ENCODE measurements at places on chromosomes 2 and 18.

GRCh38 chr2:218829868-218830451 lies 1.6 kb downstream of the PRKAG3 start:
- DNase-seq, result no peak

DNA sequence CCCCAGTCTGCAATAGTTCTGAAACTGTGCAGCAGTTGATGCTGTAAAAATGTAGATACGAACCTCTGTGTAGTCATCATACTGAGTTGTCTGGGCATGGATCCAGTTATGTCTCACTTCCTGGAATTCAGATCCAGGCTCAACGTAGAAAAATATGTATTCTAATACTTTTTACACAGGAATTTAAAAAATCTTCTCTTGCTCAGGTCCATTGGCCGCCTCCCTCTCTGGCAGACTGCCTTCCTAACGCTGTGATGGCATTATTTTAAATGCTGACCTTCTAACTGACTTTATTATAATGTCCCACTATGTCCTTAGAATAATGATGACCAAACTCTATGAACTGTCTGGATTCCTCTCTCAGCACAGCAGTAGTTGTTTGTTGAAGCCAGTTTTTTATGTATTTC lies 119.6 kb downstream of the FEZ2 start:
- DNase-seq, result peak; percentile 54

- DNase-seq, result peak; percentile 15
These were observed 240.0 kb downstream of the LOXHD1 start for GRCh38 chr18:46416706-46417638.

DNA sequence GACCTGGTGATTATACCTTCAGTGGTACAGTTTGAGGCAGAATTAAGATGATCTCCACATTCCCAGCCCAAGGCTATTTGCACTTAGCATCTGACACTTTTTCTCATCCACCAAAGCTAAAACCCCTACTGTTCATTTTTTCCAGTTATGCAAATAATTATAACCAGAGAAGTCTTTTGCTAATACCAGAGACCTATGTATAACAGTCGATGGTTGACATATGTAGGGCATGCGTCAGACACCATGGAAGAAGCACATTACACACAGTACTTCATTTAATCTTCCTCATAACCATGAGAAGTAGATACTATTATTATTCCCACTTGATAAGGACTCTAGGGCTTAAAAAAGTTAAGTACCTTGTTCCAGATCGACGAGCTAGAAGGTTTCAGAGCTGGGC lies 36.5 kb downstream of the AP1S3 start:
- no peak for DNase-seq

GRCh38 chr2:53095664-53096063 lies 671.9 kb upstream of the CHAC2 start:
- DNase-seq, result no peak

GRCh38 chr2:207819839-207820784 lies 50.4 kb upstream of the FZD5 start:
- no peak for DNase-seq

GRCh38 chr2:121350890-121351289 lies 65.9 kb upstream of the TFCP2L1 start:
- no peak for DNase-seq

- DNase-seq, result no peak
These were observed 619 bp upstream of the MSH6 start for GRCh38 chr2:47782381-47782670.

- peak; percentile 12 for DNase-seq
These were observed 1462.8 kb upstream of the LRRTM1 start for GRCh38 chr2:81767187-81767912.

DNA sequence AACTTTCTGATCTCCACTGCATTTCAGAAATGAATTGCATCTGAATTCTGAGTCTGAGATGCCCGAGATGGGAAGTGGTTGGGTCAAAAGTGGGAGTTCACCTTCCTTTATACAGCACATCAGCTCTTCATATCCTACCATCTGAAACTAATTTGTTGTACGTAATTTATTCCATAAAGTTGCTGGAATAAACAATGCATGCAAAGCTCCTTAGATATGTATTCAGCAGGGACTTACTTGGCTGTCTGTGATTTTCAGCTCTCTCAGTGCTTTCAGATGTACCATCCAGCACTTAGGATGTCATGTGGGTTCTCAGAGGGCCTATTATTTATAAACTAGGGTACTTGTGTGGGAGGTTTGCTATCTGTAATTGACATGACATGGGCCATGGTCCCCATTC lies 46.9 kb upstream of the EFEMP1 start:
- no peak for DNase-seq

GRCh38 chr18:7370375-7370774 lies 139.5 kb downstream of the LRRC30 start:
- no peak for DNase-seq

GRCh38 chr18:79567481-79568147 lies 112.0 kb upstream of the CTDP1 start:
- DNase-seq, result peak; percentile 8

- DNase-seq, result no peak
These were observed 13.5 kb downstream of the MALL start for GRCh38 chr2:110101901-110102803.

DNA sequence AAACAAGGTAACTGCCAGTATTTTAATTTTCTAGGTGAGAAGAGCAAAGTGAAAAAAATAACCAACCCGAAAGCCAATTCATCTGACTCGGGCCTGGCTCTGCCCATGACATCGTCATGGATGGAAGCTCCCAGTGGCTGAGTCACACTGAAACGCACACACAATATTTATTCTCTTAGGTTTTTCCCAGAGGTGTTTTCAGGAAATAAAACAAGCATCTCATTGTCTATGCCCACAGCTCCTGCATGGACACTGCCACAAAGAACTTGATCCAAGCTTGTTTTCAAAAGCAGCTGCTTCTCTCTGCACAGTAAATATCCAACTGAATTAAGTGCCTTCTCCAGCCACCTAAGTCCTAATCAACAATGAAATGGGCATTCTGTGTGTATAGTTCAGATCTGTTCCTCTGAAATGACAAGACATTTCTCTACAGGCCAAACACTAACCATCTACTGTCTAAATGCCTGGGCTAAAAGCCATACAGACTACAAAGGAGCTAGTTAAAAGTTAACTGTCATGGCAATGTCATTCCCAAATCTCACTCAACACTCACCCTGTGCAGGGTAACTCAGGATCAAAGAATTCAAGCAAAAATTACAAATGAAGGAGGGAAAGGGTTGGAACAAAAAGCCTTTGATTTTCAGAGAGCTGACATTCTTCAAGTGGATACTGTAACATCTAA lies 62.9 kb downstream of the RPL31 start:
- peak; percentile 53 for DNase-seq

DNA sequence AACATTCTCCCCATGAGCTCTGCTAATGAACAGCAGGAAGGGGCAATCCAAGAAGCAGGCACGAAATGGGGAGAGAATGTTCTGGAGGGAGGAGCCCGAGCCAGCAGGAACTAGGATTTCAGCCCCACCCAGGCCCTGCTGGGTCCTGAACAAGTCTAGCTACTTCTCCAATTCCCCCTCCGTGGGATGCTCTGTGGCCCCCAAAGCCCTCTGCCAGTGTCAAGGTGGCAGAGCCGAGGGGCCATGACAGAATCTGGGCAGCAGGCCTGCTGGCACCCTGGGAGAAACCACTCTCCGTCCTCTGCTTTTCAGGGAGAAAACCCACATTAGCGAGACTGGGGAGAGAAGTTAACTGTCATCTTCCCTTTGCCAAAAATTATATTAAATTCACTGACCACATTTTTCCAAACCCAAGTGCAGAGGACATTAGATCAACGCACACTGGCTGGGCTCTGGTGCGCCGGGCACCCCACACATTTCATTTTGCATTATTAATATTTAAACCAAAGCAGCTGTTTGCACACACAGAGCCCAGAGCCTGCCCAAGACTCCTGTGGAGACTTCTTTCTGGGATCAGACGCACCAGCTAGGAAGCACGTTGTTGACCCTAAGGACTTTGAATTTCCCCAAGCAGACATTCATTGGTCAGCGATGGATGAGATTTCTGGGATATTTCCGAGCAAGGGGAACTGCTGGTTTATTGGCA lies 80.2 kb upstream of the PKDCC start:
- no peak for DNase-seq

GRCh38 chr2:98869870-98870269 lies 66.2 kb downstream of the CRACDL start:
- no peak for DNase-seq

DNA sequence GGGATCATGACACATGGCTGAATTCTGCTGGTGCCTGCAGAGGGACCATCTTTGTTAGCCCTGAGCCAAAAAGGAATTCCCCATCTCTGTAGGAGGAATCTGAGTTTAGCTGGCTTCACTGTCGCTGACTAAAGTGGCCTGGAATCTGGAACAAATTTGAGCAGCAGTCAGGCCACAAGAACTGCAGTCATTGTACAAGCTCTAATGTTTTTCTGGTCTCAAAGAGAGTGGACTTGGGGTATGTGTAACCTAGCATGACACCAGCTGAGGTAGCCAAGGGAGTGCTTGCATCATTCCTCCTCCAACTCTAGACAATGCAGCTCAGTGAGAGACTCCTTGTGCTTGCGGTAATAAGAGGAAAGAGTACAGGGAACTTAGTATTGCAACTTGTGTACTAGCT lies 539.1 kb upstream of the LRRTM4 start:
- no peak for DNase-seq

GRCh38 chr2:3168230-3168891 lies 209.3 kb downstream of the EIPR1 start:
- peak; percentile 34 for DNase-seq

DNA sequence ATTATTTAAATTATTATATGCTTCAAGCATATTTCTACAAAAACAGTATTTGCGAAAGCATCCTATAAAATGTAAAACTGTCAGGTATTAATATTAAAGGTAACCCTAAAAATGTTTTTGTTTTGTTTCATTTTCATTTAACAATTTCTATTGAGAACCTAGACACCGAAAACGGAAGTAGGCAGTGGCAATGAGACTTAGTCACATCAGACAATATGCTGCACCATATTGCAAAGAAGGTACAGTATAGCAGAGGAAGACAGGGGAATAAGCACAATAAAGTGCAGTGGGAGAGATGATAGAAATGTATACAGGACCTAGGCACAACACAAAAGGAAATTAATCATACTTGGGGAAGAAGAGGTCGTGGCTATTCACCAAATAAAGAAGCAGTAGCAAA lies 12.2 kb downstream of the SCN1A start:
- DNase-seq, result no peak

GRCh38 chr2:32732120-32732519 lies 104.3 kb downstream of the TTC27 start:
- DNase-seq, result no peak

- no peak for DNase-seq
These were observed 219.6 kb downstream of the MBD2 start for GRCh38 chr18:54004828-54005227.

DNA sequence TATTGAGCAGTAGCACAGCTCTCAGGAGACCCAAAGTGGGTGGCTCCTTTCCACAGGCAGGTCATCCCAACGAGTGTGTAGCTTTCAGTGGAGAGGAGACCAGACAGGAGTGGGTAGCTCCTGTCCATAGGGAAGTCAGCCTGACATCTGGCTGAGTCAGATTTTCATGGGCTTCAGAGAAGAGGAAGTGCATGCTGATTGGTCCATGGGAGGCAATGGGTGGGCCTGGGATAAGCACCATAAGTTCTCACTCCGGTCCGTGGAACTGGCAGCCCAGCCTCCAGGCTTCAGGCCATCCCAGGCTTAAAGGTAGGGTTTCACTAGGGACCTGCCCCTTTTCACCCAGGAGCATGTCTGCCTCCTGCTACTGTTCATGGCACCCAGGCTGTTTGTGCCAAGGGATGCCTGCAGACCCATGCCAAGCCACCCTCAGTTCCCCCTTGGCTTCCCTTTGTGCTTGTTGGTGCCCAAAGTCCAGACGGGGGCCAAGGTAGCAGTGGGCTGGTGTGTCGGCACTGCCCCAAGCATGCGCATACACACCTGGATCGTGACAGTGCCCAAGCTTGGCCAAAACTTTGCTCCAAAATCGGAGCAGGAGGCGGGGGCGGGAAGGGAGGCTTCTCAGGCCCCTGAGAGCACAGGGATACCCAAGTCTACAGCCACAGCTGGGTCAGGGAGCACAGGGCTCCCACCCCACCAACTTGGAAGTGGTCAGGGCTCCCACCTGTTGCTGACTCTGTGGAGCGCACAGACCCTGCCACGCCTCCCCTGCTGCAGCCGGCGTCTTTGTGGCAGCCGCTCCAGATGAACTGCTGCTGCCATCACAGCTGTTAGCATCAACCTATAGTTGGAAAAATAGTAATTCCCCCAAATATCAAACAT lies 26.4 kb downstream of the MARCHF7 start:
- DNase-seq, result no peak

DNA sequence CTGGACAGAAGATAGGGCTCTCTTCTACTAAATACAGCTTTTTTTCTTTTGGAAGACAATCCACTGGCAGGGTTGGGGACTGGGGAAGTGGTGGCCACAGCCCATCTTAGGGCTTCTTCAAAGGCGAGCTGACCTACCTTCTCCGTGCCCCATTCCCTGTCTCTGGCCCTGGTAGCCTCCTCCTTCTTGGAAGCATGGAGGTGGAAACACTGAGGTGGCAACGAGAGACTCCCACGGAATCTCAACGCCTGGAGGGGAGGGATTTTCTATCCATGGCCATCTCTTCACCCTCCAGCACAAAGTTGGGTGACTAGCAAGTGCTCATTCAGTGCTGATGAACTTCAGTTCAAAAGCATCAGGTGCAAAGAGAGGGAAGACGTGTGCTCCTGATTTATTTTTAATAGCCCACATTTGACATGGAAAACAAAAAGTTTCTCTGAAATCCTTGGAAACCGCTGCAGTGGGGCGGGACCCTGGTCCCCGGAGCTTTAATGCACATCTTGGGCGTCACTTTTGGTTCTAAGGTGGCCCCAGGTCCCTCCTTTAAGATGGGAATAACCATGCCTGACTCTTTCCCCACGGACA lies 633 bp upstream of the ARMC9 start:
- DNase-seq, result no peak

- DNase-seq, result no peak
These were observed 262.7 kb upstream of the FN1 start for GRCh38 chr2:215698566-215698965.

Measured in H54 (cell line).